Nephron progenitor cell (in vitro differentiated cells): ENCODE measurements at places on chromosomes 6 and 20.

- DNase-seq: no peak
Observed at GRCh38 chr6:28368522-28368921, 18.8 kb downstream of the ZKSCAN3 start.

DNA sequence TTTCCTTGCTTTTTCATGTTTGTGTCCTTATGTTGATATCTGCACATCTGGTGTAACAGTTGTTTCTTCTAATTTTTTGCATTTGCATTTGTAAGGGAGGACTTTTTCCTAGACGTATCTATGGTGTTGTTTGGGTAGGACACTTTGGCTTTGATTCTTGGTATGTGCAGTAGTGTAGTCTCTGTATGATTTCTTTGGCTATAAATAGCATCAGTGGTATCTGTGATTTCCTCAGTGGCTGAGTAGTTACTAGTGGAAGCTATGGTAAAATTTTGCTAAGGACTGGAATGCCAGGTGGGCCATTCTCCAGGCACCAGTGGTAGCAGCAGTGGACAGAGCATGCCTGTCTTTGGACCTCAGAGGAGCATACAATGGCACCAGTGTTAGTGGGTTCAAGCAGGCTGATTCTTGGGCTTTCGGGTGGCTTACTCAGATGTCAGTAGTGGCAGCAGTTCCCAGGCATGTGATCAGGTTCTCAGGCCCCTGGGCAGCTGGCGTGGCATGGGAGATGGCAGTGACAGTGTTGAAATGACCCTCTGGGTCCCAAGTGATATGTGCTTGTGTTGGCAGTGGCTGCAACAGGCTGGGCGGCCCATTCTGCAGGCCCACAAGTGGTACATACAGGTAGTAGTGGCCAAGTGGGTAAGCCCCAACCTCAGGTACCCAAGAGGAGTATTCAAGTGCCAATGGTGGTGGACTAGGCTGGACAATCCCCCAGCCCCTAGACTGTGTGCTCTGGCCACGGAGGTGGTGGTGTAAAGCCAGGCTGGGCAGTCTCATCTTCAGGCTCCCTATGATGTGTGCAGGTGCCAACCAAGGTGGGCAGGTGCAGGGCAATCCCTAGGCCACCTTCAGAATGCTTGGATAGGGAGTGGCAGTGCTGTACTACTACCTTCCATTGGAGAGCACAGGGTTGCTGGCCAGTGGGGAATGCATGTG, 54.5 kb downstream of the PLCG1 start:
- no peak for DNase-seq

- DNase-seq: peak; percentile 76
Observed at GRCh38 chr6:138572167-138572875, 73.0 kb upstream of the NHSL1 start.

DNA sequence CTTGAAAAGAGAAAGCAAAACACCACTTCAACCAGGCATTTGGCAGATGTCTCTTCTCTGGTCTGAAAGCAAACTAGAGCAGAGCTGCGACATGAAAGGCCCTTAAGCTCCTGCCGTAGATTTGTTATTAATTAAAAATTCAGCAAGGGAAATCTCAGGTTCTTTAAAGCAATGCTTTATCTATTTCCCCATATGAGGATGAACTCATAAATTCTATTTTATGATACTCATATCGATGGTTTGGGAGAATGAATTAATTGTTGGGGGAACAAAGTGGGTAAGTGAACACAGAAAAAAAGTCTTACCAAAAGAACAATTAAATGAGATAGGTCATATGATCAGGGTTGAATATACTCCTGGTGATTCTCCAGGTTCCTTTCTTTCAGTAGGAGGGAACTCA, 464.7 kb upstream of the SLC35B3 start:
- no peak for DNase-seq

GRCh38 chr20:64239449-64240242, 15.9 kb upstream of the PCMTD2 start:
- DNase-seq: no peak

DNA sequence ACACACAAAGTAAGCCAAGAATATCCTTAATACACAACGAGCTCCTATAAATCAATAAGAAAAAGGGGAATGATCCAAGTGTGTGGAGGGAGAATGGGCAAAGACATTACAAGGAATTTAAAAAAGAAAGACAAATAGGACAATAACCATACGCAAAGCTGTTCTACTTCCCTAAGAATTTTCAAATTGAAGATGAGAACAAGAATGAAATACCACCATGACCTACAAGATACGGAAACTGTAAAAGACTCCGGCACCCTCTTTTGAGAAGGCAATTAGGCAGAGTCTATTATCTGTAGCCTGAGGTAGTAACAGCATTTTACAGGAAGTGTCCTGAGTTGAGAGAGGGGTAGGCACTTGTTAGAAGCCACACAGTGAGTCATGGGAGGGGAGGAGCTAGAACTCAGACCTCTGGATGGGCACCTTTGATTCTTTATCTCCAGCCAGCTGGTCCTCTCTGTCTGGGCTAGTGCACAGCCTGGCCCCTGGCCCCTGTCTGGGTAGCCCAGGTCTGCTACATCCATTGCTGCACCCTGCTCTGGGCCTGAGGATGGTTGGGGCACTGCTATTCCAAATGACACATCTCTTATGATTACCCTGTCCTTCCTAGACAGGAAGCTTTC, 15.3 kb downstream of the RSPO4 start:
- DNase-seq: no peak

GRCh38 chr6:90048206-90048967, 154.1 kb downstream of the GJA10 start:
- no peak for DNase-seq

GRCh38 chr6:604579-604978, 52.3 kb downstream of the HUS1B start:
- no peak for DNase-seq
